ENCODE measurements at places on chromosomes 2 and 18.

DNA sequence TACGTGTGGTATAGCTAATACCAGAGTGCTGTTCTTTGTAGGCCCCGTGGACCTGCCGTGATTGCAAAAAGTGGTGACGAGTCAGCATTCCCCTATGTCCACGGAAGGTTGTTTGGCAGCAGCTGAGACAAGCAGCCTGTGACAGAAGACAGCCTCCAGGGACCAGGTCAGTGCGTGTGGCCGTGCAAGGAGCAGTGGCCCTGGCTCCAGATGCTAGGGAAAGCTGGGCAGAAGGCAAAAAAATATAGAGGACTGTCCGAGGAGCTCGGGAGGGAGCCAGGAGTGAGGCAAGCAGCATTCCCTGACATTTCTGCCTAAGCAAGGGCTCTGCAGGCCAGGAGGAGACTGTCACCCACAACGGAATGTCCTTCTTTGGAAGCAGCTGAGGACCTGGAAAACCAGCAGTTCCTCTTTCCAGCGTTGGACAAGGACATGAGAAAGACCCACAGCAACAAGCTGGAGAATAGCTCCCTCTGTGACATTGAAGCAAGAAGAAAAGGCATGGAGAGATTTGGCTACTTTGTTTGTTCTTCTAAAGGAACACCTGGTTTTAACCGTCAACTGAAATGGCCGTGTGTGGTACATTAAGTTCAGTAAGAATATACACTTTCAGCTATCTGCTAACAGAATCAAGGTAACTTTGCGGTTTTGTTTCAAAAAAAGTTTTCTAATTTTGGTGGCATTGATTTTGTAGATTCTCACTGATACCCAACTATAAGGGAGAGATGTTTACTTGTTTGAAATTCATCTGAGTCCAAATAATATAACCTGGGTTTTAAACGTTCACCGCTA is 58.3 kb downstream of the NPAS2 start:
- DNase-seq: no peak

GRCh38 chr18:58580623-58581022 is 48.3 kb downstream of the ALPK2 start:
- no peak for DNase-seq

GRCh38 chr2:172095146-172095904 is 7.4 kb downstream of the DLX2 start:
- DNase-seq: peak; percentile 61

DNA sequence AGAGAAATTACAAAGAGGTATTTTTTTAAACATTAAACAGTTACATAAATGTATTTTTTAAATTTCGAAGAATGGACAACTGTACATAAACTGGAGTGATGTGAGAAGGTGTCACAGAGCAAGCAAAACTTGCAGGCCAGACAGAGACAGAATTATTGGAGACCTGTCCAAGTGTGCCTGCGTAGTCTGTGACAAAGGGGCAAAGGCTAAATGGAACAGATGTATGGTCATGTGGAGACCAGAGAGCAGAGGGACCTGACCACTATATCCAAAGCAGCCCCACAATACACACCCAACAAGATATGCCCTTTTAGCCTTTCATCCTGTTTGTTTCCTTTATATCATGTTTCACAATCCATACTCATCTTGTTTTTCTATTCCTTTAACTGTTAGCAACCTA is 225.3 kb upstream of the VWC2L start:
- no peak for DNase-seq

DNA sequence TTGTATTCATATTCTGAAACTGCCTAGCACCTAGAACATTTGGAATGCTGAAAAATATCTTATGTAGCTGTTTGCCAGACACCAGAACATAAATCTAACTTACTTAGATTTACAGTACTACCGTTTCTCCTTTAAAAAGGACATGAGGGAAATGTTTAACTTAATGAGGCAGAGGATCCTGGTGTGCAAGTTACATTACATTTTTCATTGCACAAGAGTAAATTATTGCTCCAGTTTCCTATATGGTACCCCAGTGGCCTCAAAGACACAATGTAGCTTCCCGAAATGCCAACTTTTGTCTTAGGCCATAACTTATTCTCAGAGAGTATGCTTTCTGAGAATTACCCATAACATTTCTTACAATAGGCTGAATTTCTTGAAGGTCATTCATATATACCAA is 105.5 kb upstream of the DTNA start:
- DNase-seq: no peak

Measured in effector CD8-positive, alpha-beta T cell (primary cell).